Activated gamma-delta T cell treated with Interleukin-2 at 50 U/mL for 16 hours (primary cell): ENCODE measurements at places on chromosomes 4 and X.

- no peak for DNase-seq
These were observed 41.9 kb downstream of the ARHGEF38 start for GRCh38 chr4:105594099-105595010.

DNA sequence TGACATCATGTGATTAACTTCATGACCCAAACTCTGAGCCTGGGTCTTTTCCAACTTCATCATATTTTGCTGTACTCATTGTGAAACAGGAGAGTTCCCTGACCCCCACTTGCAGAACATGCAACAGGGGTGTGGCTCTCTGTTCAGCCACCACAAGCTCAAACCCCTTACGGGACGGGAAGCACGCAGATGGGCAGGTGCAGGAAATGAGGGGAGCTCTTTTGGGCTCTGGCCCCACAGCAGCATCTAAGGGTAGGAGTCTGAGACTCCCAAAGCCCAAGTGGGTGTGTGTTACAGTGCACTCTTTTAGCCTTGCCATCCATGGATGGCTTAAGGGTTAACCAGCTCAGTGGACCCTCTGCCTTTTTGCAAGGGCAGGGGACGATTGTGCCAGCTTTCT is 599.5 kb upstream of the SMIM31 start:
- DNase-seq = no peak

GRCh38 chrX:16594490-16594889 is 55.5 kb upstream of the S100G start:
- no peak for DNase-seq

DNA sequence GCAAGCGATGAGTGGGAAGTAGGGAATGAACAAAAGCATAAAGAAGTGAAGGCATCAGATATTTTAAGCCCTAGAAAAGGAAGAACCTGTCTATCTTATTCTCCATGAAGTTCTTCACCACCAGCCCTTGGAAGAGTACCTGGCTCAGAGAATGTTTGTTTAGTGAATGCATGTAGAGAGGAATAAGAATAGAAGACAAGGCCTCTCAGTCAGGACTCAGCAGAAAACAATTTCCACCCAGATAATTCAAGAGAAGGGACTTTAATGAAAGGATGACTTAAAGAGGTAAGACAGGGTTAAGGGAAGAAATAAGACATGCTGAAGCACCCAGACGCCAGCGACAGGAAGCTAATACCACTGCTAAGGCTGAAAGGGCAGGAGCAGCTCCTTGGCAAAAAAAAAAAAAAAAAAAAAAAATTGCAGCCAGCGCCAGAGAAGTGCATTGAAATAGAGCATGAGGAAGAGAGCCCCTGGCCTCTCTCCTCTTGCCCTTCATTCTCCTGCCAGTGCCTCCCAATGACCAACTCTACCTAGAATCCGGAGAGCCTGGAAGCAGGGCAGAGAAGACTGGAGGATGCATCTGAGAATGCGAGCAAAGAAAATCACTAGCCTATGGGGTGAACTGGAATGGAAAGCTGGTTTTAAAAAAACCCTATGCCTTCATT is 47.2 kb upstream of the RASGEF1B start:
- DNase-seq = no peak

GRCh38 chr4:185227713-185228278 is 18.4 kb downstream of the SNX25 start:
- DNase-seq = no peak
